ENCODE measurements at places on chromosomes 4 and X.
A peak's percentile ranks its signal among the peaks of the same experiment; 100 is the strongest.

DNA sequence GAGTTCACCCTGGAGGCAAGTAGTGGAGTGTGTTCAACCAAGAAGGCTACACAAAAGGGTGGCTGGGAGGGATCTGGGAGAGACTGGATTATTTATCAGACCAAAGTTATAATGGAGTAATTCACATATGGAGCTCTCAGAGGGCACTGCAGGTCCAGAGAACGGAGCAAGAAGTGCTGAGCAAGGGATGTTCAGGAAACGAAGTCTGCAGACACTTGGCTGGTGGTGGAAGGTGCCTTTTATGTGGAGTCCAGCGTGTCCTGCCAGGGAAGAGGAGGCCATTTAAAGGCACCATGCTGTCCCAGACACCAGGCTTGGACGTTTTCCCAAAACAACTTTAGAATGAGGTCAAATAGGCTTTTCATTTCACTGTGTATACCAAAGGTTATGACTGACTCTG, 130.1 kb downstream of the CEP135 start:
- no peak for DNase-seq

DNA sequence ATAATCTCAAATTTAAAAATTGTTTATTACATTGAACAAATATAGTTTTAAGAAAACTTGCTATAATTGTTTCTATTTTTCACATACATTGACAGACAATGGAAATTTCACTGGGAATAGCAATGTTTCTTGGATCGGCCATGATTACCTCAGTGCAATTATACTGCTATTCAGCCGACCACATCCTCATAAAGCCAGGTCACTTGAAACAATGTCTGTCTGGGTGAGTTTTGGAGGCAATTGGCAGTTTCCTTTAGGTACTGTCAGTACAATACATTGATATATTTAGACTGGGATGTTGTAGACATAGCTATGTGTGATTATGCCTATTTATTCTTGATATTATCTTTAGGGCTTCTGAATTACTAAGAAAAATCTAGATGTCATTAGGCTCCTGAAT, 89.5 kb upstream of the VEGFC start:
- no peak for DNase-seq

GRCh38 chr4:148779771-148780170, 337.6 kb upstream of the NR3C2 start:
- no peak for DNase-seq

DNA sequence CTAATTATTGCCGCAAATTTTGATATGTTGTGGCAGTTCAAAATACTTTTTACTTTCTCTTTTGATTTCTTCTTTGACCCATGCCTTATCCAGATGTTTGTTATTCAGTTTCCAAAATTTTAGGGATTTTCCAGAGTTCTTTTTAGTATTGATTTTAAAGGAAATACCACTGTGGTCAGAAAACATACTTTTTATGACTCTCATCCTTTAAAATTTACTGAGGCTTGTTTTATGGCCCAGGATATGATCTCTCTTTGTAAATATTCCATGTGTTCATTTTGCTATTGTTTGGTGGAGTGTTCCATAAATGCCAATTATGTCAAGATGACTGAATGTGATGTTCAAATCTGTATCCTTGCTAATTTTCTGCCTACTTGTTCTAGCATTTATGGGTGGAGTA, 272.3 kb upstream of the DIPK2B start:
- no peak for DNase-seq

- DNase-seq = no peak
Observed at GRCh38 chr4:48509543-48509942, 19.5 kb downstream of the ZAR1 start.

- no peak for DNase-seq
Observed at GRCh38 chr4:186596346-186596745, 41.0 kb upstream of the MTNR1A start.

DNA sequence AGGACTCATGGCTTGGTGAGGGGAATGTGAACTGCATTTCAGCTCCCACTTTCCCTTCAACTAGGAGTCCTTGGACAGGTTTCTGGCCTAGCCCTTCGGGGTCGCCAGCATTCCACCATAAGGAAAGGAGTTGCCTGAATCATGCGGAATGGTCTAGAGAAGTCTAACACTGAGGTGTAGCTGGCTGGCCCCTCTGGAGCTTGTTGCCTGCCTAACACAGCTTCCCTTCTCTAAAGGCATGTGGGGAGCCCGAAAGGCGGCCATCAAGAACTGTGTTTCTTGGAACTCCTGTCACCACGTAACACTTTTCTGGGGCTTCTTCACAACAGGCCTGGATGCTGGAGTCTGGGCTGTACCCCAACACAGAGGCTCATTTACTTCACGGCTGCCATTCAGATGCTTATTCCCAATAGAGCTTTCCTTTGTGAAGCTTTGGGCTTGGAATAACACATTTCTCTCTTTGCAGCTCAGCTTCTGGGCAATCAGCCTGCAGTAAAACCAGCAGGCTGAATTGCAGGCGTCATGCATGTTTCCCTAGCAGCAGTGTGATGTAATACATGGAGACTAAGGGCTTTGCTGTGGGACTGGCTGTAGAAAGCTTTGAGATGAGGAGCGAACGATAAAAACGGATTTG, 5.4 kb downstream of the GABRQ start:
- DNase-seq = no peak

DNA sequence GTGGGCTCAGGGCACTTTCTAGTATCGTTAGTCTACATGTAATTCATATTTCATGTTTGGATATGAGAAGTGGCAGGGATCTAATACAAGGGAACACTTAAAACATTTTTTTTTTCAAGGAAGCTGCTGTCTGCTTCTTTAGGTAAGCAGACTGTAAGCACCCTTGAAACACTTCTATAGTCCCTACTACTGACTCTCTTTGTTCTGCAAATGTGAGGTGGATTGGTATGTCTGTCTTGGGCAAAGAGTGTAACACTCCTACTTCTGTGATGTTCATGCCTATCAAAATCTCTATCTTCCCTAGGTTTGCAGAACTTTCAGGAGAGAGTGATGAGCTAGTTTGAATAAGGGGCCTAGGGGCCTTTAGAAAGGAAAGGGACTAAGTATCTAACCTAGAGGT, 93.9 kb downstream of the ZNF330 start:
- DNase-seq = no peak

- peak; percentile 25 for DNase-seq
Observed at GRCh38 chrX:38627683-38628082, 66.3 kb downstream of the TSPAN7 start.

DNA sequence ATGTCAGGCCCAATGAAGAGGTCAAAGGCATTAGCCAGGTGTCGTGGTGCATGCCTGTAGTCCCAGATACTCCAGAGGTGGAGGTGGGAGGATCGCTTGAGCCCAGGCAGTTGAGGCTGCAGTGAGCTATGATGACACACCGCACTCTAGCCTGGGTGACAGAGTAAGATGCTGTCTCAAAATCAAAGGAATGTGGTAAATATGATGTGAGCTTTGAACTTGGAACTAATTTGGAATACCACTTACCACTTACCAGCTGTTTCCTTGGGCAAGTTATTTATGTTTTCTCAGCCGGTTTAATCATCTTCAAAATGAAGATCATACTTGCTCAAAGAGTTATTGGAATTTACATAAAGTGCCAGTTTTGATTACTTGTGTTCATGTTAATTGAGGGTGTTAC, 23.8 kb upstream of the SEPSECS start:
- no peak for DNase-seq

GRCh38 chrX:131613260-131613659, 69.4 kb downstream of the OR13H1 start:
- no peak for DNase-seq

DNA sequence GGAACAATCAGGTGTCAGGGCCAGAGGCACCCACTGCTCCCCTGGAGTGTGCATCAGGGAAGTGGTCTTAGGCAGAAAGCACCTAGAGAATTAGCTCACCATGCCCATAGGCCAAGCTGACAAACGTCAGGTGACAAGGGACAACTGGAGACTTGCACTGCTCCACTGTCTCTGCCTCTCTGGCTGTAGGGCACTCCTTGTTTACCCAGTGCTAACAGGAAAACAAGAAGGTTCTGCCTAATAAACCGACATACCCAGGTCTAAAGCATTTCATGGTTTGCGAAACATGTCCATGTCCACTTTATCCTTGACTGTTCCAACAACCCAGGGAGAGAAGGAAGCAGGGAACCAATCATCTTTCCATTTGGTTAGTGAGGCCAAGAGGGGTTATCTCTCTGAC, 92.5 kb upstream of the MAMLD1 start:
- DNase-seq = no peak

GRCh38 chrX:124272370-124272982, 60.0 kb upstream of the TEX13D start:
- no peak for DNase-seq

DNA sequence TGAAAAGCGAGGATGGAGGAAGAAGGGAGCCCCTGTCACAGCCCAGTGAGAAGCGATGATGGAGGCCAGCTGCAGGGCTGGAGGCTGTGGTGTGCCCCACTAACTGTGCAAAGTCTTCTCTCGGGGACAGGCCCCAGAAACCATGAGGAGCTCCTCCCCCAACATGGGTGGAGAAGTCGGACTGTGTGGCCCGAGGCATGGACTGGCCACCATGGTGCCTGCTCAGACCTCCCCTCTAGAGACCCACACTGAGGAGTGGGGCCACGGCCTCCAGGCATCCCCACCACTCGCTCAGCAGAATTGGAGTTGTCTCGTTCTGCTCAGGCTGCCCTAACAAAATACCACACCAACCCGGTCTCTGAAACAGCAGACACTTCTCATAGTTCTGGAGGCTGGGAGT, 12.2 kb upstream of the PDE6B start:
- no peak for DNase-seq

- no peak for DNase-seq
Observed at GRCh38 chrX:153401133-153401764, at the start of gene PNMA6E. TSS of gene PNMA6E (minus strand) at chrX:153401350. CDS start at chrX:153398849, 2,501 bp downstream.

DNA sequence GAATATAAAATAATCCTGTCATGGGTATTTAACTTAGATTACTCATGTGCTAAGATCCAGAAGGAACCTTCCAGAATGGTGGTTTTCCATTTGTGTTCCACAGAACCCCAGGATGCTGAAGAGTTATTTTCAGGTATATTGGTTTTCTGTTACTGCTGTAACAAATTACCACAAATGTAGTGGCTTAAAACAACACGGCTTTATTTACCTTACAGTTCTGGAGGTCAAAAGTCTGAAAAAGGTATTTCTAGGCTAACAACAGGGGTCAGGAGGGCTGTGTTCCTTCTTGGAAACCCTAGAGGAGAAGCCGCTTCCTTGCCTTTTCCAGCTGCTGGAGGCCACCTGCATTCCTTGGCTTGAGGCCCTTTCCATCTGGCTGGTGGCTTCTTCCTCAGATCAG, 57.9 kb upstream of the HPSE start:
- DNase-seq = no peak

DNA sequence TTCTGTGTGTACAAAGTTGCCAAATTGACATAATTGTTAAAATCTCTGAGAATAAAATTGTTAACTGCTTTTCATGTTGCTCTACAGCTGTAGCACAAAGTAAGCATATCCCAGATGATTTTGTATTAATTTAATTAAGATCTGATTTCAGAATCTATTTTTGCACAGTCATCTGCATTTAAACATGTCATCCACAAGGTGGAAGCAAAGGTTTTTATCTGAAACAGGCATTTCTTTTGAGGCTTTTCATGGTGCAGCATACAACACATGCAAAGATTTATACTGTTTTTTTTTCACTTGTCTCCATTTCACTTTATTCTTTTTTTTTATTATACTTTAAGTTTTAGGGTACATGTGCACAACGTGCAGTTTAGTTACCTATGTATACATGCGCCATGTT, 51.2 kb downstream of the GC start:
- DNase-seq = no peak

DNA sequence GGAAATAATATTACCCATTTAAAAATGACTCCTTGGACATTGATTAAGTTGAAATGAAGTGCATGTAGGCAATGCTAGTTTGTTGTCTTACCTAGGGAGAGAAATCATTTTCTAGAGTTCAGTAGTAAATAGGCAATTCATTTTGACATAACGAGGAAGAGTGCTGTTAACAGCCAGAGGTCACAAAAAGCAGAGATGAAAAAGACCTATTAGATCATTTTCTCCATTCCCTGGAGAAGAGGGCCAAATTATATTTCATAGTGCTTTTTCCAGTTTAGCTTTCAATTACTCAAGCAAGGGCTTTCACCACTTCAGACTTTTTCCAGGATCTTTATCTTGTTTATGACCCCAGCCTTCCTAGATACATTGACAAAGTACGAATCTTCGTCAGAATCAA, 374.3 kb upstream of the GALNT7 start:
- DNase-seq = no peak

- no peak for DNase-seq
Observed at GRCh38 chr4:4420421-4420820, 33.5 kb downstream of the NSG1 start.

DNA sequence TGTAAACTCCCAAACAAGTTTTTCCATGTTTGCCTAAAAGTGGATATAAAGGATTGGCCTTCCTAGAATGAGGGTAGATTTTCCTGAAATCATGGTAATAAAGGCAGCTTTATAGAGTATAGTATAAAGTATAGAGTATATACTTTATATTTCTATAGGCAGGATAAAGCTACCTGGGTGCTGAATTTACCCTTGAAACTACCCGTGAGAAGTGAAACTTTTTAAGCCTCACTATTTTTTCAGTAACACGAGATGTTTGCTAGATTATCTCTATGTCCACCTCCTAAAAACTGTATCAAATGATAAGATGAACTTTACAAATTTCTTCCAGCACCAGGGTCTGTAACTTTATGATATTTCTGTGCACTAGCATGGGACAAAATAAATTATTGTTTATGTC, 340.0 kb upstream of the GALNTL6 start:
- DNase-seq = no peak

GRCh38 chrX:108537005-108537404, 97.4 kb downstream of the COL4A5 start:
- DNase-seq = no peak

GRCh38 chrX:2183193-2183725, 317.5 kb downstream of the DHRSX start:
- DNase-seq = no peak

DNA sequence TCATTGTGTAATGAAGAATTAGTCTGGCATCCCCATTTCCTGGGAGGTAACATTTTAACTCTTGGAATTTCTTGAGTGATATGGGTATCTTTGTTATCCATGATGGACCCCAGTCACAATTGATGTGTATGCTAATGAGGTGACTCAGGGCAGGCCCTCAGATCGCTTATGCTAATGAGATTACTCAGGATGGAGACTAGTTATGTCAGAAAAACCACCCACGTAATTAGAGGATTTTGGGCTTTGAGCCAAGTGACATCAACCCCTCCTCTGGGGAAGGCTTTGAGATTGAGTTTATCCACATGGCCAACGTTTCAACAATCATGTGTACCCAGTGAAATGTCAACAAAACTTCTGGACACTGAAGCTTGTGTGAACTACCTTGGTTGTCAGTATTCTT, 772.7 kb downstream of the STPG2 start:
- DNase-seq = no peak

DNA sequence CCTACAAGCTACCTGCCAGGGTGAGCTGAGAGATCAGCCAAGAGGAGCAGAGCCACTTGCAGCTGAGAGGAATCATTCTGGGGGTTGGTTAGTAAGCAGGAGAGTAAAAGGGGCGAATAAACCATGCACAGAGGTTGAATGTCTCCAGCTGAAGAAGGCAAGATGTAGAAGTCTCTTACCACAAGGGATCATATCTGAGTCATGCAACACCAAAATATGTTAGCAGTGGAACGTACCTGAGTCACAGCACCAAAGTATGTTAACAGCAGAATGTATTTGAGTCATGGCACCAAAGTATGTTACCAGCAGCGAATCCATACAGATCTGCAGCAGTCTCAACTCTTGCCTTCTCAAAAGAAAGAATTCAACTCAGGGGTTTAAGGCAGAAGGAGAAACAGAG, 29.9 kb downstream of the C4orf51 start:
- DNase-seq = no peak

GRCh38 chr4:127632420-127633403, at the start of gene INTU:
TSS of gene INTU (plus strand) at chr4:127632957. CDS start at chr4:127633035, 78 bp downstream.
- DNase-seq = peak; percentile 61
